Activated B cell treated with CpG ODN at 0.5 μM for 24 hours (primary cell): ENCODE measurements at places on chromosomes 11 and 22.

GRCh38 chr11:44328138-44328660, 18.3 kb upstream of the ALX4 start:
- H3K4me3 ChIP-seq = no peak overlapping the region
- peaks cover 63% of the 10 kb centered on the region for H3K27me3 ChIP-seq
- H3K4me1 ChIP-seq = no peaks in the 10 kb centered on the region
- no peak overlapping the region for H3K27ac ChIP-seq
- H3K36me3 ChIP-seq = no peaks in the 10 kb centered on the region

GRCh38 chr11:3890806-3891205, 35.3 kb downstream of the STIM1 start:
- H3K4me1 ChIP-seq = peaks cover 89% of the 10 kb centered on the region
- H3K27ac ChIP-seq = no peak overlapping the region
- DNase-seq = no peak
- peaks cover 5% of the 10 kb centered on the region for H3K36me3 ChIP-seq
- H3K4me3 ChIP-seq = peak overlapping the region; percentile 28
- H3K27me3 ChIP-seq = no peaks in the 10 kb centered on the region

- no peak overlapping the region for H3K27ac ChIP-seq
- no peaks in the 10 kb centered on the region for H3K4me1 ChIP-seq
- no peak overlapping the region for H3K4me3 ChIP-seq
- peaks cover 5% of the 10 kb centered on the region for H3K27me3 ChIP-seq
- no peaks in the 10 kb centered on the region for H3K36me3 ChIP-seq
Observed at GRCh38 chr11:22304337-22304961, 33.7 kb upstream of the SLC17A6 start.

DNA sequence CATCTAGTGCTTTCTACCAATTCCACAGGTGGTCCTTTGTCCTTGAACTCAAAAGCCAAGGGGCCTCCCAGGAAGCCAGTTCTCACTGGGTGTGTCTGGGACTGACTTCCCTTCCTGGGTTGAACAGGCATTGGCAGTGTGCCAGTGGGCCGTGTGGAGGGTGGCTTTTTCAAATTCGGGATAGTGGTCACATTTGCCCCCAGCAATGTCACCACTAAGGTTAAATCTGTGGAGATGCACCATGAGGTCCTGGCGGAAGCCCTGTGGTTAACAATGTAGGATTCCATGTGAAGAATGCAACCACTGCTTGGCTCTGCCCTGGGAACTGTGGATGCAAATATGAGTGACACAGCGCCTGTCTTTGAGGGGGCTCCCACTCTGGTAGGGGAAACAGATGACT, 53.2 kb upstream of the MTNR1B start:
- no peaks in the 10 kb centered on the region for H3K36me3 ChIP-seq
- H3K4me1 ChIP-seq = no peaks in the 10 kb centered on the region
- H3K4me3 ChIP-seq = no peak overlapping the region
- DNase-seq = no peak
- no peaks in the 10 kb centered on the region for H3K27me3 ChIP-seq

- H3K27ac ChIP-seq = no peak overlapping the region
- no peak overlapping the region for H3K4me3 ChIP-seq
- H3K36me3 ChIP-seq = no peaks in the 10 kb centered on the region
- DNase-seq = no peak
- peaks cover 3% of the 10 kb centered on the region for H3K27me3 ChIP-seq
Observed at GRCh38 chr11:14386895-14387480, 28.0 kb upstream of the RRAS2 start.

DNA sequence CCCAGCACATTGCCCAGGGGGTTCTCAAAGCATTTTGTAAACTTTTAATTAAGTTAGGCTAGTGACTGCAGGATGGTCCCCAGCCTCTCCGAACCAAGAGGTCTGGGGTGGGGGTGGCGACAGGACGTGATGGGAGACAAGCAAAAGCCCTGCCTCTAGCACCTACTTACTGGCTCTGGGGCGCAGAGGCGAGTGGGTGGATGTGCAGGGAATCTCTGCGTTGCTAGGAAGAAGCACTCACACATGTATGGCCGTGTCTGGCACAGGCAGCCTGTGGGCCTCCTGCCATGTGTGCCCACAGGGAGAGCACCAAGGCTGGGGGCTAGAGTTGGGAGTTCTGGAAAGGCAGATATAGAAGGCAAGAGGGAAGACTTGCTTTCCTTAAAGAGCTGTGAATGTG, 6.3 kb downstream of the OPCML start:
- H3K27me3 ChIP-seq = peaks cover 10% of the 10 kb centered on the region
- no peaks in the 10 kb centered on the region for H3K36me3 ChIP-seq
- H3K4me1 ChIP-seq = no peaks in the 10 kb centered on the region
- no peak overlapping the region for H3K4me3 ChIP-seq
- no peak for DNase-seq

DNA sequence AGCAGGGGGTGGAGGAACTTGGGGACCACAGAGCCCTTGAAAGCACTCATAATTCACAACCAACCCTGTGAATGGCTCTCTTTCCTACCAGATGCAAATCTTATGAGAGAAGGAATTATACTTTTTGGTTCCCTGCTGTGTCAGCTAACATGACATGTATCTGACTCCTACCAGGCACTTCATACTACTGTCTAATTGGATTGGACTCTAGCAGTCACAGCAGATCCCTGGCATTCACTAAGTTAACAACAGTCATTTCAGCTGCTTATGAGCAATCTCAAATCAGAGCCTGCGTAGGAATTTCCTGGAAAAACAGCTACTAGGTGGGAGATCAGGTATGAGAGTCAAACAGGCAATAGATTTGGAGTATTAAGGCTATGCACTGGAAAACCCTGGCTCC, 11.1 kb upstream of the ENDOD1 start:
- H3K36me3 ChIP-seq = no peaks in the 10 kb centered on the region
- no peak for DNase-seq
- H3K27me3 ChIP-seq = no peaks in the 10 kb centered on the region
- H3K4me3 ChIP-seq = no peak overlapping the region

GRCh38 chr22:39469681-39470450, 13.1 kb downstream of the MGAT3 start:
- H3K27ac ChIP-seq = peak overlapping the region; percentile 90
- DNase-seq = no peak
- H3K4me1 ChIP-seq = peaks cover 86% of the 10 kb centered on the region
- H3K36me3 ChIP-seq = peaks cover 2% of the 10 kb centered on the region
- H3K27me3 ChIP-seq = no peaks in the 10 kb centered on the region
